Anterior cingulate cortex (tissue), 58 donors: ENCODE measurements at places on chromosomes 1 and 21.

- DNase-seq = no peak
Measured at GRCh38 chr1:103283841-103284669, 175.7 kb upstream of the COL11A1 start.

GRCh38 chr21:46144464-46145070, 10.8 kb downstream of the FTCD start:
- DNase-seq = no peak

DNA sequence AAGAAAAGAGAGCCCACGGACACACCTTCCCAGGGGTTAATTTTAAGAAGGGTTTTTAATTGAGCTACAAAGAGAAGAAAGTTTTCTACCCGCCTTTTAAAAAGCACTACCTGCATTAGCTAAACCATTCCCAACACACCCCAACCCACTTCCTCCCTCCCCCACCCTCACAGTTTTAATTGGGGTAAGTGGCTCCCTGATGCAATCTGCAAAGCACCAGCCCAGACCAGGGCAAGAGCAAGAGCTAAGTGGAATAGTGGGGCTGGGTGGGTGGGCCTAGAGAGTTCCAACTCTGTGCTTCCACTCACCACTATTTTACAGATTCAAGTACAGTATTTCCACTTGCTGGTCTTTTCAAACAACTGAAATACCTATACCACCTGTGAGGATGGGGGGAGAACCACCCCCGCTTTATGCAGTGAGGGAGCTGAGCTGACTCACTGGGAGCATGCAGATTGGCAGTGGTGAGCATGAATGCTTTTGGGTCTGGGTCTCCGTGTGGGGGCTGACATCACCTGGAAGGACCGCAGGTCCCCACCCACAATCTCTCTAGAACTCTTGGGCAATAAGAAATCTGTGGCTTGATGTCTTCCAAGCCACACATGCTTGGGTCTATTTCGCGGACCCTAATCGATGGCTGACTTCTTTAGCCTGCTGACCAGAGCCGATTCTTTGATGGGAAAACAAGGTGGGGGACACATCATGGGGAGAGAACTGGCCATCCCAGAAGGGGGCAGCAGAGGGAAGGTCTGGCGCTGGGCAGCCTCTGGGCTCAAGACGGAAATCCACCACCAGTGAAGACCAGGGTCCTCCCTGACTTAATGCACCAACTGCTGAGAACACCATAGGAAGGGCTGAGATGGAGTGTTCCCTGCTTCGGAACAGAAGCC, 95.5 kb downstream of the SSBP3 start:
- DNase-seq = no peak

GRCh38 chr1:4710592-4711415, 56.4 kb downstream of the AJAP1 start:
- no peak for DNase-seq

GRCh38 chr1:200367841-200368534, 41.8 kb downstream of the ZNF281 start:
- no peak for DNase-seq

GRCh38 chr1:208637181-208637580, 393.0 kb upstream of the PLXNA2 start:
- DNase-seq = no peak

DNA sequence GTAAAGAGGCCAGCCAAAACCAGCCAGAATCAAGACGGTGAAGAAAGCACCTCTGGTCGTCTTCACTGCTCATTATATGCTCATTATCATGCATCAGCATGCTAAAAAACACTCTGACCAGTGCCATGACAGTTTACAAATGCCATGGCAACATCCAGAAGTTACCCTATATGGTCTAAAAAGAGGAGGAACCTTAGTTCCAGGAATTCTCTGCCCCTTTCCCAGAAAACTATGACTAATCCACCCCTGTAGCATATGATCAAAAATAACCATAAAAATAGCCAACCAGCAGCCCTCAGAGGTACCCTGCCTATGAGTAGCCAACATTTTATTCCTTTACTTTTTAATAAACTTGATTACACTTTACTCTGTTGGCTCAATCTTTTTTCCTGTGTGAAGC, 34.2 kb upstream of the PBX1 start:
- no peak for DNase-seq

DNA sequence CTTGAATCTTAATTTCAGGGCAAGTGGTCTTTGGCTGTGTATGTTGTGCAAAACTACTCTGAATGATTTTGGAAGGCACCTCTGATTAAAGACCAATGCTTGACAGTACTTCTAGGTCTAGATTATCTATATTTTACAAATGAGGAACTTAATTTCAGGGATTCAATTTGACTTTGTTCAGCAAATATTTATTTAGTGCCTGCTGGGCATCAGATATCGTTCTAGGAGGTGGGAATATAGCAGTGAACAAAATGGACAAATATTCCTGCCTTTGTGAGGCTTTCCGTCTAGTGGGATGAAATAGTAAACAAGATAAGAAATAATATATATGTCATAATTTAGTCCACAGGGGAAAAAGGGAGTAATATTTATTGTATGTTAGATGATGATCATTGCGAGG, 4.7 kb downstream of the ZNF326 start:
- DNase-seq = no peak

DNA sequence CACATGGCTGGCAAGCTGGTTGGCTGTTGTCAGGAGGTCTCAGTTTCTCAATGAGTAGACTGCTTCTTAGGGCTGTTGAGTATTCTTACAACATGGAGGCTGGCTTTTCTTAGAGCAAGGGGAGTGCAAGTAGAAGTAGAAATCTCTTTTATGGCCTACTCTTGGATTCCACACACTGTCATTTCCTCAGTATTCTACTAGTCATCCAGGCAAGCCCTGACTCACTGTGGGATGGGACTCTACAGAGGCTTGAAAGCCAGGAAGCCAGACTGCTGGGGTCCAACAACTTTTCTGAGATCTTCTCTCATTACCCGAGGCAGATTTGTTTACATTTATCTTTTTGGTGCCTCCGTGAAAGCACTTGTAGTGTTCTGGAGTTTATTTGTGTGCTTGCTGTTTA, 196.2 kb upstream of the APP start:
- no peak for DNase-seq

GRCh38 chr1:25217598-25218232, 14.6 kb downstream of the SYF2 start:
- DNase-seq = no peak

GRCh38 chr1:97424209-97424608, 496.6 kb downstream of the DPYD start:
- no peak for DNase-seq

DNA sequence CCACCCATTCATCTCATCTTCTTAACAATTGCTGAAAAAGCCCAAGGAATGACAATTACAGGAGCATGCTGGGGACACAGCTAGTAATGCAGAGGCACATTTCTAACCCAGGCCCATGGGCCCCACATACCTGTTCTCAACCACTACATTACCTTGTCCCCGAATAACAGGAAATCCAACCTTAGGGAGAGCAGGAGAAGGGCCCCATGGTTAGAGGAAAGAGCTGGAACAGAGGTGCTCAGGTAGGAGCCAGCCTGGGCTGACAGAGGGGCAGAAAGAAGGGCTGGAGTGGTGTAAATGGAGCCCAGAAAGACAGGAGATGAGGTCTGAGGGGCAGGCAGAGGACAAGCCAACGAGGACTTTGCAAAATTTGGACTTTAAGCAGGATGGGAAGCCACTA, 11.4 kb upstream of the S100A8 start:
- DNase-seq = no peak

DNA sequence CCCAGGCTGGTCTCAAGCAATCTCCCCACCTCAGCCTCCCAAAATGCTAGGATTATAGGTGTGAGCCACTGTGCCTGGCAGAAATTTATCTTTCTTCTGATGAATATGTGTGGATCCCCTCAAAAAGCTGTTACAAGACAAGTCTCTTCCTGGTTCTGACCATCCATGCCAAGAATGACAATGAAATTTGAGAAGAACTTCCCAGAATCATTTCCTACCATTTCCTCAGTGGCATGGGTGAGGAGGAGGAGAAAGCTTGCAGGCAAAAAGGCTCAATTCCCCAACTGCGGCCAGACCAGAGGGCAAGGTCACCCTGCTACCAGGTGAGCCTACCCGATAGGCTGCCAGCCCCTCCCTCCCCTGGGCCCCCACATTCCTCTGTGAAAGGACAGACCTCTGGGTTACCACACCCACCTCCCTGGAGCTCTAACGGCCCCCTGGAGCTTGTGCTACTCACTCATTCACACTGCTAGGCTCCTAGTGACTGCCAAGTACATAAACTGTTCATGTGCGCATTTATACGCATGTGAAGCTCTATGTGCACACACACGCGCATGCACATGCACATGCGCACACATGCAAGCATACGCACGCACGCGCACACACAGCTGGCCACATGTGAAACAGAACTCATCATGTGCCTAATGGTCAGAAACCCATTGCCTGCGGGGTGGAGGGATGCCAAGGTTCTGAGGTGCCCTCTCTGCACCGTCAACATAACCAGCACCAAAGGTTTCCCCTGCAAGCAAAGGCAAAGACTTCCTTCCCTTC, 17.0 kb downstream of the MRAP start:
- no peak for DNase-seq

GRCh38 chr21:45748593-45748992, 105.1 kb downstream of the PCBP3 start:
- no peak for DNase-seq

- no peak for DNase-seq
Measured at GRCh38 chr21:35028451-35028978, 20.6 kb downstream of the RUNX1 start.

DNA sequence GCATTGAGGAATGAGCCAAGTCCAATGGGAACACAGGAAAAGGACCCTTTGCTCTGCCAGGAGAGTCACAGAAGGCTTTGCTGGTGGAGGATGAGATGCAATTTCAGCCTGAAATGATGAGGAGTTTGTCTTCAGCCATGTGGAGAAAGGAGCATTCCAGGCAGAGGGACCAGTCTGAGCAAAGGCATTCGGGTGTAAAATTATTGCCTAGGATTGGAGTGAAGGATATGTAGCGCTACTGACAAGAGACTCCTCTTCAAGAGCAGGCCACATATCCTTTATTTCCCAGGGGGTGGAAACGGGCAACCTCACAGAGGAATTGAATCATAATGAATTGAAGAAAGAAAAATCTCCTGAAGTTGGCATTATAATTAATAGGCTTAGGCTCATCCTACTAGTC, 1.1 kb upstream of the CSF1 start:
- no peak for DNase-seq

- no peak for DNase-seq
Measured at GRCh38 chr1:89949991-89950624, 44.8 kb upstream of the ZNF326 start.

- no peak for DNase-seq
Measured at GRCh38 chr1:44604157-44604955, 69.9 kb downstream of the TMEM53 start.

- no peak for DNase-seq
Measured at GRCh38 chr1:184461321-184461720, 74.5 kb downstream of the C1orf21 start.

- DNase-seq = no peak
Measured at GRCh38 chr1:56424744-56425493, 154.4 kb downstream of the PLPP3 start.

DNA sequence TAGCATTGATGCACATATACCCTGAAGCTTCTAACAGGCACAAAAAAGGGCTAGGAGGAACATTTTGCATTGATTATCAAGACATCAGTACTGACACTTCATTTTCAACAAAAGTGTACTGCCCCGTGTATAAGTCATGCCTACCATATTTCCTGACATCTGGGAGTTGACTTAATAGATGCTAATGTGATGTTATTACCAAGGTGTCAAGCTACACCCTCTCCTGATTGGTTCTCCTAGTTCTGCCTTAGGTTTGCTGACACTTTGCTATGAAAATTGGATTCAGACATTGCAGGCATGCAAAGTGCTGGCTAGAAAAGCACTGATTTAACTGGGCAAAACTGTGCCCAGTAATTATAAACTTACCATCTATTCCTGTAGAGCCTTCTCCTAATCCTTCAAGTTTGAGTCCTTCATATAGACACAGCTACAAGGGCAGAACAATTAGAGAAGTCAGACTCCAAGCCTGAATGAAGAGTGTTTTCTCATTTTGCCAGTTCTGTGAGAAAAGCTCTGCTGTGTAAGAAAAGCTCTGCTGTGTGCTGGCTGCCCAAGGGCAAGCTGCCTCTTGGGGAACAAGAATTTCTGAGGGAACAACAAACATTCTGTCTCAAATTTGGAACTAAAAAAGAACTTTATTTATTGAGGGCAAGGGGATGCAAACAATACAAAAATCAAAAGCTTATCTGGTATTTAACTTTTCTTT, 11.2 kb downstream of the S100A10 start:
- DNase-seq = no peak

DNA sequence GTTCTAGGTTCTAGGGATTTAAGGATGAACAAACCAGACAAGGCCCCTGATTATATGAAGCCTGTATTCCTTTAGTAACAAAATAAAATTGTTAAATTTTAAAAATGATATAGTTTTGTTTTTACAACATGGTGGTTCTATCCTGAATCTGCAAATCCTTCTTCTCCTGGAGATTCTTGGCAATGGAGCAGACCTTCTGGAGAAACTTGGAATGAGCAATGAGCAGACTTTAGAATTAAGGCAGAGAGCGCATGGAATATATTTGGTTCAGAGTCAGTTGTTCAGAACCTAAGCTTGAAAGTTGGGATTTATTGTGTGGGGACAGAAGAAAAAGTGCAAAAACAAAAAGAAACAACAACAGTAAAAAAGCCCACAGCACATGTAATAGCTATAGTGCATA, 381.1 kb downstream of the ADGRL2 start:
- no peak for DNase-seq

DNA sequence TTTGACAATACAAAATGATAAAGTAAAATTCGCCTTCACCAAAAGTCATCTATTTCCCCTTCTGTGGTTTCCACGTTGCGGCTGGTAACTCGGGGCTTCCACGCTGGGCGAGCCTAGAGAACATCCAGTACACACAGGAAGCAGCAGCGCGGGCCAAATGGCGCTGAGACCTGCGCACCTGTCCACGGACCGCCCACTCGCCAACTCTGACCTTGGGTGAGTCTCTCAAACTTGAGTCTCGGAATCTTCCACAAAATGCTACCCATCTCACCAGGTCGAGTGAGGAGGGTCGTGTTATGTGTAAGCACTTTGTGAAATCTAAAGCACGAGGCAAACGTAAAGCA, 820 bp upstream of the TTF2 start:
- DNase-seq = no peak

DNA sequence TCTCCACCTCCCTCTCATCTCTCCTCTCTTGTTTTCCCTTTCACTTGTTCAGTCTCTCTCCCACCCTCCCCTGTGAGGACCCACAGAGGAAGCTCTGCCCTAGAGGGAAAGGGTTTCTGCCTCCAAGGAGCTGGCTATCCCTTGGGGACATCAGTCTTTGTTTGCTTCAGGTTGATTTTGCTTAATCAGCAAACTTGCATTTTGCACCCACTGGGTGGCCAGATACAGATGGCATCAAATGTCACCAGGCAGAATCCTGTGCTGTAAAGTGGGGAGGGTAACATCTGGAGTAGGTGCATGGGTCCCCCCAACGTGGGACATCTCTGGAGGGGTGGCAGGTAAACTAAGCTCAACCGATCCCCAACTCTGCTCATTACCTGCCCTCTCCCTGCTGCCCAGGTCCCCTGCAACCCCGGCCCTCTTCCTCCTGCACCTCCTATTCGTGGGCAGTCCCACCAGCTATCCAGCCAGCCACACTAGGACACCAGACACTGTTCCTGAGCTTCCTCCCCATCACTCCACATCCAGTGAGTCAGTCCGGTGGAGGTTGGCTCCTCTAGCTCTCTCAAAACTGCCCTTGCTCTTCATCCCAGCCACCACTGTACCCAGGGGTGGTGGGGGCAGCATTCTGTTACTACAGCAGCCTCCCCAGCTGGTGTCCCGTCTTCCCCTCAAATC, 123.3 kb downstream of the KCNN3 start:
- no peak for DNase-seq

GRCh38 chr1:111669268-111669667, 49.7 kb downstream of the RAP1A start:
- no peak for DNase-seq

GRCh38 chr21:40194185-40194980, 327.1 kb downstream of the PCP4 start:
- DNase-seq = no peak
